NCI-H1105 treated with DMSO at 0.1 percent for 48 hours (cell line): ENCODE measurements at places on chromosomes 5 and 9.

DNA sequence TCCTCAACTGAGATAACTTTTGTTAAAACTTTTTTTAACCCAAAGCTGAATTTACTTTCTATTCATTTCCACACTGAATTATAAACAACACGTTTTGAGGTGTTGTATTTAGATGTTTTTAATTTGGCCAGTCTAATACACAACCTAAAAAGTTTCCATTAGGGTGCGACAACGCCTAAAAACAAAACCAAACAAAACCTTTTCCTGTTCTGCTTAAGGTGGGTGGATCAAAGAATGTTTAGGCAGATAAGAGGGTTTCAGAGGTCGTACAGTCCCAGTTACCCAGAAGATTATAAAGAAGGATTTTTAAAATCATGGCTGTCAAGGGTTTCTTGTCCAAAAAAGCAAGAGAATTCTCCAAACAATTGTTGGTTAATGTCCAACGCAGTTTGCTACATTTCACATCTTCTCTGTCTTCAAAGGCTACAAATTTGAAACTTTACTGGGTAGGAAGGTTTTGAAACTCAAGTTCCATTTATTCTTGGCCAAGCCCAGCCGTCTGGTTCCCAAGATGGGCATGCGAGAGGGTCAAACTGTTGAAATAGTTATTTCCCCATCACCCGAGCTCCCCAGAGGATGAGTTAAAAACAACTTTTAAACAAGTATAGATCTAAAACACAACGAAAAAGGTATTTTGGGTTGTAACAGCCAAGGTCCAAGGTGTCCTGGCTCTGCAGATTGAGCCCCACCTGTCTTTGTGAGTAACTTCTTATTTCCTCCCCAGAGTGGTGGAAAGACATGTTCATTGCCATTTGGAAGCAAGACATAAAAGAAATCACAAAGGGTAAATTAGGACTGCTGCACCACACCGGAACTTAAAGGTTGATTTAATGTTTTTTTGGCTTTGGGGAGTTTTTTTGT lies 122.8 kb upstream of the MAP3K1 start:
- DNase-seq = no peak

- no peak for DNase-seq
Observed at GRCh38 chr5:59321642-59322041, 571.9 kb downstream of the PDE4D start.

GRCh38 chr5:125244531-125244930 lies 498.1 kb upstream of the ZNF608 start:
- no peak for DNase-seq

- no peak for DNase-seq
Observed at GRCh38 chr9:5531101-5531882, 21.0 kb downstream of the PDCD1LG2 start.

DNA sequence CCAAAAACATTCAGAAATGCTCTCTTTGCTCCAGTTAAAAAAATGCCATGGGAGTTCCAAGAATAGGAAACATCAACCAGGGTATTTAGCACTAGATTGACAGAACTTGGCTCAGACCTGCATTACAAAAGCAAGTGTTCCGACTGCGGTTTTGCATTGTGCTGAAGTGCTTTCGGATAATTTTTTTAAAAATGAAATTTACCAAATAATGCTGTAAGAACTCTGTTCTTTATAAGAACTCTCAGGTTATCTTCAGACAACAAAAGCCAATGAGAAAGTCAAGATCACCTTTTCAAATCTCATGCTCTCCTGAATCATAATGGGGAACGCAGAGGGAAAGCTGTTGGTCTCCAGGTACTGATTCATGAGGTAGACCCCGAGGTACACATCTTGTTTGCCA lies 483 bp upstream of the PLPP6 start:
- peak; percentile 77 for DNase-seq

- DNase-seq = no peak
Observed at GRCh38 chr9:86836797-86837196, 110.5 kb downstream of the GAS1 start.

GRCh38 chr9:137396227-137396626 lies 26.7 kb downstream of the EXD3 start:
- no peak for DNase-seq

GRCh38 chr9:86639287-86639686 lies 285.1 kb upstream of the TUT7 start:
- DNase-seq = no peak

DNA sequence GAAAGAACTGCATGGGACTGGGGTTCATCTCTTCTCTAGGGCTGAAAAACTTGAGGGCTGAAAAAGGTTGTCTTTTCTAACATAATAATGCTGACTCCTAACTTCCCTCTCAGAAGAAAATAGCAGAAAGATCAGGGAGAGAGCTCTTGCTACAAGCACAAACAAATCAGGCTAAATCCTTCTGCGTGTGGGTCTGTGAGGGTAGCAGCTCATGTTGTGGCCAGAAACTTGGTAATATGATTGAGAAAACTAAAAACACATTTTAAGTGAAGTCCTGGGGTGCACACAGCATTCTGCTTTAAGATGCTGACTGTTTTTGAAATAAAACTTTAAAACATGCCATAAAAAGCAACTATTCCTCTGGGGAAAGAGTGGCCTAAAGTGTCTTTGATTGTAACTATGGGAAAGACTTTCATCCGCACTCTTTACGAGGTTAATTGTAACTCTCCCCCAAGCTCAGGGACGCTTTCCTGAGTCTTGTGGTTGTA lies 56.7 kb downstream of the SAXO1 start:
- no peak for DNase-seq

- DNase-seq = no peak
Observed at GRCh38 chr9:36625006-36625615, 52.4 kb downstream of the MELK start.

- DNase-seq = no peak
Observed at GRCh38 chr5:147809830-147810666, 21.4 kb downstream of the SPINK1 start.

- no peak for DNase-seq
Observed at GRCh38 chr5:60852940-60853339, 8.9 kb upstream of the ELOVL7 start.

GRCh38 chr9:116193636-116194035 lies 40.0 kb downstream of the PAPPA start:
- no peak for DNase-seq

DNA sequence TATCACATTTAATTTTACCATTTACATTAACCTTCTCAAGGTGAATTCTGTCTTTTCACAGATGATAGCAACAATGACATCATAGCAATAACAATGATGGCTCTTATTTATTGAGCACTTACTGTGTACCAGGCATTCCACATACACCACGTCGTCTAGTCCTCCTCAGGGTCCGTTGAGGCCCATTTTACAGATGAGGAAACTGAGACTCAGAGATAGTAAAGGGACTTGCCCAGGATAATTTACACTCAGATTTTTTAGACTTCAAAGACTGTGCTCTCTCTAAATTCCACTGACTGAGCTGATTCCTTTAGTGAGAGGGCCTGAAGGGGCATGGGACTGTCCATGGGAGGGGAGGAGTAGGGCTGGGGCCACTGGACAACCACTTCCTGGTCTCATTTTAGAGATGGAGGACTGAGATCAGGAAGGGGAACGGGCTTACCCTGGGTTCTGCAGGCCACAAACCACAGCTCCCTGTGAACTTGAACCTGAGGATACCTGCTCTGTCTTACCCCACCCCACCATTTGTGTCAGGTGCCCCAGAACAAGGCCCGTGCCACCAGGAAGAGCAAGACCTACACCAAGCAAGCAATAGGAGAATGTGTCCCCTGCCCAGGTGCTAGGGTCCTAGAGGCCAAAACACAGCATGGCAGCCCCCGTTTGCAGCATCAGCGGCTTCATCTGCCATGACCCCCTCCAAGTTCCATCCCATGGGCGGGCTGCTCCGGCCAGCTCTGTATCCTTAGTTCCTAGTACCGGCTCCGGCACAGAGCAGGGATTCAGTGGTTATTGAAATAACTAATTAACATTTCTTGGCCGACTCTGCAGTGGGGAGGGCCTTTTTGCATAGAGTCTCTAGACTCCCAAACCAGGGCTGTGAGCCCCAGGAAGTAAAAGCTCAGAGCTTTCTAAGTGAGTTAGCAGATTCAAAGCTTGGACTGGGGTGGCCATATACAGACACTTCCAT lies 96.6 kb downstream of the RGS3 start:
- DNase-seq = no peak
